ENCODE measurements at places on chromosomes 2 and 18.

DNA sequence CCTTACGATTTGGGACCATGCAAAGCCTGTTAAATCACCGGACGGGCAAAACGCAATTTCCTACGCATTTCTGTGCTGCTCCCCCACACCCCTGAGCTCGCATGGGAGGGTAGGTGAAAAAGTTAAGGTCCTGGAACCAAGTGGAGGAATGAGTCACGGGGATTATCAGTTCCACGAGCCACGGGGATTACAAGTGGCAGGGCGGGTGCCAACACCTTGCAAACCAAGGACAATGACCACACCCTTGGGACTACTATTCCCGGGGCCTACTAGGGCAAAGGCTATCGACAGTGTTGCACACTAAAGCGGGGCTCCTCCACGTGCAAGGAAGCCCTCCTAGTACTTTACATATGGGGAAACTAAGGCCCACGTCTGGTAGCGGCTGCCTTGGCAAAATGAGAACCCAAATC, 447 bp downstream of the RETSAT start:
- DNase-seq, result no peak

GRCh38 chr2:29443627-29444026, 328.4 kb downstream of the CLIP4 start:
- no peak for DNase-seq

DNA sequence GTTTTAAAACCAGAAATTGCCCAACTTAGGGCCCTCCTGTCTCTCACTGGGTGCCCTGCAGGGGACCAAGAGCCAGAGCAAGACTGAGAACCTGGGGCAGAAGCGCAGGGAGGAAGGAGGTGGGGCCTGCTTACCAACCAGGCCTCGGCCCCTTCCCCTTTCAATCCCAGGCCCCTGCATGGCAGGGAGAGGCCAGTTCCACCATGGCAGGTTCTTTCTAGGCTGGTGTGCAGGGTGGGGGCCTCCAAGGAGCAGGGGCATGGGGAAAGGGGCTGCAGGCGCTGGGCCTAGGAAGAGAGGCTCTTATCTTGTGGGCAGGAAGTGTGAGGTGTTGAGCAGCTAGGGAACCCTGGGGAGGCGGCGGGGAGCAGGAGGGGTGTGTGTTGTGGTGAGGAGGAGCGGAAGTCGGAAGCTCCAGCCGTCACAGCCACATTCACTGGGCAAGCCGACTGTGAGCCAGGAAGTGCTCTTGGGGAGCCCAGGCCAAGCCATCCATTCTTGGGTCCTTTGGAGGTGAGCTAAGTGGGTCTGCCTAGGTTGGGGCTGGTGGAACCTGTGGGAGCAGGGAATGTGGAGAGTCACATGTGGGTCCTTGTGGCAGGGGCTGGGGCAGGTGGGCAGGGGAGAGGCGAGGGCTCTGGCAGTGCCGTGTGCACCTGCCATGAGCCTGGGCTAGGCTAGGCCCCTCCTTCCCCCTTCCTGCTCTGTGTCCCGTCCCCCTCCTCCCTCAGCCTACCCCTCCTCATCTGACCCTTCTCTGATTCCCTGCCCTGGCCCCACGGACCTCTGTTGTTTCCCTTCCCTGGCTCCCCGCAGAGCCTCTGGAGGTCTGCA, at the start of gene PSD4:
Gene PSD4 (plus strand): TSS at position 430 of the 834 bp plus-strand sequence. CDS start 8,486 bp downstream, outside the sequence.
- DNase-seq, result peak; percentile 74

DNA sequence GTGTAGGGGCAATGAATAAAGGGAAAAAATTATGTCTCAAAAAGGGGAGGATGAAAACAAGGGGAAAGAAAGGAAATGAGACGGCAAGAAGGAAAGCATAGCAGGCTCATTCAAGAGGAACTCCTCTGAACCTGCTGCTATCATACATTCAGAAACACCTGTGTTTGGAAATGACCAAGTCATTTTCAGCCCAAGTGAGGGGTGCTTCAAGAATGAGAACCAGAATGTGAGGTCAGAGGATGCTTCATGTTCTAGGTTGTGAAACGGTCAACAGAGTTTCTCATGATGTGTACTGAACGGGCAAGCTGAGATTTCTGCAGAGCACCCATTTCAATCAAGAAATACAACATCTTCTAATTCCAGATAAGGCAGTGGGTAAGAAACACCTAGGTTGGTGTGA, 1367.2 kb upstream of the CELF4 start:
- no peak for DNase-seq

GRCh38 chr2:54267577-54267976, 11.5 kb upstream of the TSPYL6 start:
- DNase-seq, result no peak

GRCh38 chr2:37324536-37324785, 172 bp downstream of the PRKD3 start:
- peak; percentile 51 for DNase-seq

GRCh38 chr2:171668183-171668582, 19.1 kb upstream of the DYNC1I2 start:
- DNase-seq, result no peak

- DNase-seq, result no peak
Observed at GRCh38 chr2:96265349-96265839, 403 bp downstream of the TMEM127 start.

- no peak for DNase-seq
Observed at GRCh38 chr2:188664951-188665595, 309.1 kb upstream of the COL3A1 start.

GRCh38 chr2:152622219-152622618, 95.0 kb downstream of the PRPF40A start:
- no peak for DNase-seq

GRCh38 chr2:73283545-73284295, 558 bp downstream of the FBXO41 start:
- DNase-seq, result no peak

DNA sequence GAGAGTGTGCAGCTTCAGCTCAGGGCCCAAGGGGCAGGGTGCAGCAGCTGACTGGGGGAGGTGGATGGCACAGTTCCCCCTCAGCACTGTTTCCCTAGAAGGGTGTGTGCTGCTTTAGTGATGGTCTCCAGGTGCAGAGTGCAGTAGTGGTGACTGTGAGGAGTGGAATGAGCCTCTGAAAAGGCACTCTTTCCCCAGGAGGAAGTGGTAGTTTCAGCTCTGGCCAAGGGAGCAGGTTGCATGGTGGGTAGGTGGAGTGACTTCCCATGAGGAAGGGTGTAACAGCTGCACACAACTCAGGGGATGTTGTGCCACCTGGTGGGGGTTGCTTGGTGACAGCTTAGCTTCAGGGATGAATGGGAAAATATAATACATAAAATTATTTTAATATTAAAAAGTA, 251.5 kb upstream of the NXPH2 start:
- DNase-seq, result no peak

DNA sequence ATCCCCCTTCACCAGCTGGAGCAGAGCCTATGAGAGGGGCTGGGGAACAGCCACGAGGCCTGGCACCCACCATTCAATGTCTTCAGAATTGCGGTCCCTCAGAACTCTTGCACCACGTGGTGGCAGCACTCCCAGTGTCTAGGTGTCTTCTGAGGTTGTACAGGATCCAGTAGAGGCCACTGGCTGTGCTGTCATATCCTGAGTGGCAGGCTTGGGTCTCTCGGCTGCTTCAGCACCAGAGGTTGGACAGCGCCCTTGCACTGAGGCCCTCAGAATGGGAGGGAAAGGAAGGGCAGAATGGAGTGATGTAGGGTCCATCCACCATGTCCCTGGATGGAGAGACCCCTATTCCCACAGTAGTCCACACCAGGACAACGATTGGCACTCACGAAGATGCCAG, 112.0 kb upstream of the TEKT4 start:
- no peak for DNase-seq

DNA sequence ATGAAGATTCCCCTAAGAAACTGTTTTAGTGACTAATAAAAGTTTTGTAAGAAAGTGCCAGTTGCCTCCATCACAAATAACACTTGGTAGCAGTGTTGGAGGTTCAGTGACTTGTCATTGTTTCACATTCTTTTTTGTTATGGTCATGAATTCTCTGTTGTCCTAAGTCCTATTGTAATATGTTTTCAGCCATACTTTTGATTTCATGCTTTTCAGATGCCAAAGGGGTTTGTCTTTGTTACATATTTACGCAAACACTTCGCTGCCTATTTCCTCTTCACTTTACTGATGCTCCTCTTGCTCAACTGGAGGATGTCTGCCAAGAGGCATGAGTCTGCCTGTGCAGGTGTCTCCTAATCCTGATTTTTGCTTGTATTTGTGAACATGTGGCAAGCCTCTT, 66.6 kb downstream of the PHLPP1 start:
- DNase-seq, result no peak

DNA sequence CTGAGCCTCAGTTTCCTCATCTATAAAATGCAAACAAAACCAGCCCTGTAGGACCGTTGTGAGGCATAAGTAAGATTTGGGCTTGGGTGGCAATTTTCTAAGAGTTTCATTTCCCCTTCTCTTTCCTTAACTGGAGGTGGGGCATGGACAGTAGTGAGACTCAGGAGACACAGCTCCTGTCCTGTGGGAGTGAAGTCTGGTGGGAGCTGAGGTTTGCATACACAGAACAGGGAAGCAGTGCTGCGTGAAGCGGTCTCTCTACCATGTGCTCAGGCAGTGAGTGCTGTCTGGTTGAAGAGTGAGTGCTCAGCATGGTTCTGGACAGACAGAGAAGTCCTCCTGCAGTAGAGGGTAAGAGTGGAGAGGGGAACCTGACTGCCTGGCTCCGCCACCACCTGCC, 62.3 kb upstream of the MCFD2 start:
- DNase-seq, result no peak

DNA sequence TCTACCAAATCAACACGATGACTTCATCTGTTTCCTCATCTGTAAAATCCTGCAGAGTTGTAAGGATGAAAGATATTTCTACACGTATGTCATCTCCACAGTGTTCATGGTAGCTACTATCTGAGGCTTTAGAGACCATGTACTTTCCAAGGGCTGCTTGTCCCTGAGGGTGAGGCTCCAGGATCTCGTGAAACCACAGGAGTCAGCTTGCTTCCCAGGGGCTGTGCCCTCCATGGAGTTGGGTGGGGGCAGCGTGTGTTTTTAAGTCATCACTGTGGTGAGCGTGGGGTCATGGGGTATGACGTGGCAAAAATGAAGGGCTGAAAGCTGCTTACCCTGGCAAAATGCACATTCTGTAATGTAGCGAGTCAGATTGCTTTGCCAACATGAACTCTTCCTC, 81.6 kb downstream of the ASAP2 start:
- no peak for DNase-seq

DNA sequence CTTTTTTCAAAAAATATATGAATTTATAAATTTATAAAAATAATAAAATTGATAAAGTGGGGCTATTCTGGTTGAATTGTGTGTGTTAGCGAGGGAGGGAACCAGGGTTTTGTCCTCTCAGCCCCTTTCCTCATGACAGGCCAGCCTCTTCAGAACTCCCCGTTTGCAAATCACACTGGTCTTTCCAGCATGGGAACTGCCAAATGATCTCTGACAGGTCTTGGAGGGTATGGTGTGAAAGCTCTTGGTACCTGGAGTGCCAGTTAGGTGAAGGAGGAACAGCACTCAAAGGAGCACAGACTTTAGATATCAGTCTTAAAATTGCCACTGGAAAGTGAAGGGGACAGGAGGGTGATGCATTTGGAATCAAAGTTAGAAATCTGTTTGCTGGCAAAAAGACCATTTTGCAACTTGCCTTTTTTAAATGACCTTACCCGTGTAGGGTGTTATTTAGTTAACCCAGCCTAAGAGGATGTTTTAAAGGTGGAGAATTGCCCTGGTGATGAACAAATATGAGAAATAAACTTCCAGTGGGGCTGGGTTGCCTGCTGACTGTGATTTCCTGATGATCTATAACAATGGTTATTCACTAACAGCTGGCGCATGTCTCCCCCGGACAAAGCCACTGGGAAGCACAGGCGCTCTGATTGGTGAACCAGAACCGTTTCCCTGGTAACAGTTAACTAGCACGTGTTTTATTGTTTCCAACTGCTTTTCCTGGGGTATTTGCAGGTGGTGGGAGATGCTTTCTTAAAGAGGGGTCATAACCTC, 85.3 kb upstream of the EFEMP1 start:
- DNase-seq, result no peak

GRCh38 chr2:69936906-69937305, 22.0 kb downstream of the MXD1 start:
- no peak for DNase-seq

DNA sequence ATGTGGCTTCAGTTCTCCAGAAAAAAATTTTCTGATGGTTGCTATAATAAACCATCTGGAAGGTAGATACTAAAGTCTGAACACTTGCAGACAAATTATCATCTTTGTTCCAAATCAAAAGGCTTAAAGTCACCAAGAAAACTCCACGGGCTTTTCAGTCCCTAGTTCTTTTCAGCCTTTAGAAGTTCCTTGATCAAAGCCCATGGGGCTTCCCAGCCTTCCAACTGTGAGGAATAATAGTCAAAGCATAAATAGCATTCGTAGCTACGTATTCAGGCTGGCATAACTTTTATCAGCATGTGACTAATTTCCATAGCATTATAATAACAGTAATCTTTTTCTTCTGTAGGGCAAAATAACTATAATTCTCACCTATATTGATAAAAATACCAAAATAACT, 13.9 kb downstream of the SCG2 start:
- DNase-seq, result no peak

DNA sequence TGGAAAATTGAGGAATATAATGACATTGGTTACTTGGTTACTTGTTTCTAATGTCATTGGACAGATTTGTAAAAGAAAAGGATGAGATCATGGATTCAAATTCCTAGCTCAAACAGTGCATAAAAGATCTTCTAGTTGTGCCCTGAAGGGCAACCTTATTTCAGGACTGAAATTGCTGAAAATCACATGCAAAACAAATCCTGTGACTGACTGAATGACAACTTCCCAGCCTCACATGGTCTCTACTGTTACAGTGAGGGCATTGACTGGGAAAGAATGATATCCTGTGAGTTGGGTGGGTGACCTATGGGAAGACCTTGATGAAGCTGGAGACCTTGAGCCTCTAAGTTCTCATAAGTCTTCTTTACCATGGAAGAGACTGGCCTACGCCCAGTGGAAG, 90.4 kb upstream of the HAAO start:
- no peak for DNase-seq

DNA sequence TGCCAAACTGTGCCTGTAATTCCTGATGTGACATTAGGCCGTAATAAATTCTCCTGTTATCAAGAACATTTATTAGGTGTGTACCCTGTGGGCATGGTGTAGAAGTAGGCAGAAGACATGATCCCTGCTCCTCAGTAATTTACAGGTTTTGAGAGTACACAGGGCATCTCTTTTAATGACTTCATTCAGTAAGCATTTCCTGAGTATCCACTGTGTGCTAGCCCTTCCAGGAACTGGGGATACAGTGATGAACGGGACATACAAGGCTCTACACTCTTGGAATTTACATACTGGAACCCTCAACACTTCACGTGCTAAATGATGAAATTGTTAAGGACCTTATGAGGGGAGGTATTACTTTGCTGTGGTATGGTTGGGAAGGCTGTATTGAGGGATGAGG, 30.2 kb downstream of the DIS3L2 start:
- DNase-seq, result no peak

- no peak for DNase-seq
Observed at GRCh38 chr2:206641226-206641625, 1.1 kb upstream of the FAM237A start.

- DNase-seq, result no peak
Observed at GRCh38 chr2:236121546-236121945, 46.6 kb downstream of the GBX2 start.

GRCh38 chr2:64738026-64738425, 84.3 kb upstream of the SERTAD2 start:
- no peak for DNase-seq
